ENCODE measurements at places on chromosomes 7 and 10. TPM values are rescaled to one million over a fixed set of nuclear protein-coding genes. Genes with fewer than 3 reads are reported as not detected.

- DNase-seq = no peak
These were observed 267.6 kb downstream of the SKIDA1 start for GRCh38 chr10:21257919-21258318.

- peak; percentile 79 for DNase-seq
These were observed 435.3 kb downstream of the MDFIC start for GRCh38 chr7:115356999-115357702.

DNA sequence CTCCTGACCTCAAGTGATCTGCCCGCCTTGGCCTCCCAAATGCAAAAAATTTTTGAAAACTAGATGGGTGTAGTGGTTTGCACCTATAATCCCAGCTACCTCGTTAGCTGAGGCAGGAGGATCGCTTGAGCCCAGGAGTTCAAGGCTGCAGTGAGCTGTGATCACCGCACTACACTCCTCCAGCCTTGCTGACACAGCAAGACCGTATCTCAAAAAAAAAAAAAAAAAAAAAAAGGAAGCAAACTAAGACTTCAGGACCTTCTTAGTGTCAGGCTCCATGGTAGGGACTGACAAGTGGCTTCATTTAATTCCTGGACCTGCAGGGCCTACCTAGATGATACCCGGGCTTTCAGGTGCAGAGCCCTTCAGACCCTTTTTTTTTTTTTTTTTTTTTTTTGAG is 2.5 kb downstream of the POP7 start:
- DNase-seq = no peak

DNA sequence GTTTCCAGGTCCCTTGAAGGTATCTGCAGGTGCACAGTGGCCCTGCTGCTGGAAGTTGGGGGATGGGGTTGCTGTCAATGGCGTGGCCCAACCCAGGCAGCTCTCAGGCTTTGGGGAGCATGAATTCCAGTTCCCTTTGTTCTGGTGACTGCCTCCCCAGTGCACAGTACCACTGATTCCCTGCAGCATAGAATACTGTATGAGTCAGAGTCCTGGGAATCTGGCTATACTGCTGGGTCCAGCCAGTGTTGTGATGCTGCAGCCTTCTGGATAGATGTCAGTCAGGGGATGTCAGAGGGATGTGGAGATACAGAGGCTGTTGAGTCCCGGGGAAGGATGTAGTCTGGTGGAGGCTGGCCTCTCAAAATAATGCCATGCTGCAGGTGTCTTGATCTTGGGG is 99.3 kb downstream of the LANCL2 start:
- no peak for DNase-seq

DNA sequence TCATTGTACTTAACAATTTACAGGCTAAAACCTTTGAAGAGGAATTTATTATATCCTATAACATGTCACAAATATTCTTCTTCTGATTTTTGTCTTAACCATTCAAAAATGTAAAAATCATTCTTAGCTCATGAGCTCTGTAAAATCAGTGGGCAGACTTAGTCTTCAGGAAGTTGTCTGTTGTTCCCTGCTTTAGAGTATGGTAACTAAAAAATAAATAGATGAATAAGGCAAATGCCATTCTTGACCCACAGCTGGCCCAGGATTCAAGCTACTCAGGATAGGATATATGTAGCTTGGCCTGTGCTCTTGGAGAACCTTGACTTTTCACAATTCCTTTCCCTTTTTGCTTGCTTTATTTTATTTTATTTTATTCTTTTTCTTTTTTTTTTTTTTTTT is 51.5 kb downstream of the LRRC4 start:
- DNase-seq = no peak

MPP7 gene
- polyA plus RNA-seq = 0.61 TPM
